PC-3 (cell line): ENCODE measurements at places on chromosomes 7 and 10. TPM values are rescaled to one million over a fixed set of nuclear protein-coding genes. Genes with fewer than 3 reads are reported as not detected.
A peak's percentile ranks its signal among the peaks of the same experiment; 100 is the strongest.

The ZNF107 gene
- total RNA-seq, result 4.3 and 4.8 TPM in 2 replicates

- no peak for DNase-seq
These were observed 37.6 kb downstream of the PITRM1 start for GRCh38 chr10:3135006-3135405.

The EPO gene
- total RNA-seq, result not detected in 2 replicates

GRCh38 chr7:93175219-93175618 is 27.0 kb upstream of the SAMD9L start:
- DNase-seq, result no peak

The SEMA3E gene
- total RNA-seq, result 3.6 and 5.9 TPM in 2 replicates

GRCh38 chr7:158657189-158657746 is 47.3 kb downstream of the NCAPG2 start:
- DNase-seq, result no peak

- DNase-seq, result peak; percentile 49
These were observed 111.2 kb upstream of the ZMIZ1 start for GRCh38 chr10:78957471-78958039.
